HT1080 (cell line): ENCODE measurements at places on chromosomes 4 and X.

DNA sequence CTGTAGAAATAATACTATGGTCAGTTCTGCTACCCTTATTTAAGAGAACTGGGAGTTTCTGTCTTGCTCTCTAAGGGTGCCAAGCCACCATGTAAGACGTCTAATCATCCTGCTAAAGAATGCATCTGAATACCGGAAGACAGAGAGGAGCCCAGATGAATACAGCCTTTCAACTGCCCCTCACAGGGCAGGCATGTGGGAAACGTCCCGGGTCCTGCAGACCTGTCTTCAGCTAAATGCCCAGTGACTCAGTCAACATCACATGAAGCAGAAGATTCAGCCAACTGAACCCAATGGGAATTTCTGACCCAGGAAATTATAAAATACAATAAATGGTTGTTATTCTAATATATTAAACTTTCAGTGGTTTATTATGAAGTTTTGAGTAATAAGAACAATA is 2141.0 kb upstream of the AGA start:
- DNase-seq: no peak

DNA sequence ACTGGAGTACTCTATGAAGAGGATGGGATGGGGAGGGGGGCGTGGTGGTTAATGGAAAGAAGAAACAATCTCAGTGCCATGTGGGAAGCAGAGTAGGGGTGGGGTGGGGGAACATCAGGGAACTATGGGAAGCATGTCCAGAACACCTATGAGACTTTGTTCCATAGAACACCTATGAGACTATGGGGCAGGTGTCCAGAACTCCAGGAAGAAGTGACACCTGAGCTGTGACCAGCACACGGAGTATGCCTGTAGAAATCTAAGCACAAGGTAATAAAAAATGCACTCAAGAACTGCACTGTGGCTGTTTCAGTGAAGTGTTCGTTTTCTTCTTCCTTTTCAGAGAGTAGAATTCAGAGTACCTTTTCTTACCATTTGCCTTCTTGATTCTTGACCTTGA is 704.8 kb upstream of the TENM3 start:
- no peak for DNase-seq

DNA sequence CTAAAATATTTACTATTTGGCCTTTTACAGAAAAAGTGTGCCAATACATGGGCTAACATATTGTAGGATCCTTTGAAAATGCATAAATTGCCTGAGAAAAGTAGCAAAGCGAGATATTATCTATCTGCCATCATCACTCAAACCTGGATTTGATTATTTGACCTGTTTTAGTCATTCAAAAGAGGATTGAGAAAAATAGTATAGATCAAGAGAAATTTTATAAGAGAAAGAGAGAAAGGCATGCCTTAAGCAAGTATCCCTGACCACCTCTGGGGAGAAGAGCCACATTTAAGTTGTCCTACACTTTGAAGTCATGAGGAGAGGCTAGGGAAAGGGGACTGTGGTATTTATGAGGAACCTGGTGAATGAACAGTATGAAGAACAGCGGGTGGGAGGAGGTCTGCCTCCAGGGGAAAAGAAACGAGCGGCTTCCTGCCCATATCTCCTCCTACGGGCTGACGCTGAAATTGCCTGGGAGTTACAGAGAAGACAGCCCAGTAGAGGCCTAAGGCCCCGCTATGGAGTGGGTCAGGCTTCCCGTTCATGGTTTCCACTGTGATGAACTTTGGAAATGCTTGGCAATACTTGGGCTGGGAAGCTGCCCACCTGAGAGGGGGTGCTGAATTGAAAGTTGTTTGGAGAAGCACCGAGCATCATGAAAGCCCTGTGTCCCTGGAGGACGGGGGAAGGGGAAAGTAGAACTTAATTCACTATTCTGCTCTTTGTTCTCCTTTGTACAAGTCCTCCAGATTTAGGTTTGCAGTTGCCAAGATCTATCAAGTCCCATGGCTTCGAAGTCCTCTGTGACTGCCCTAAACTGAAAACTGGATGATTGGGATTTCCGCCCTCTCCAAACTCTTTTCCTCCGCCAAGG is 106.9 kb upstream of the ACSL4 start:
- DNase-seq: peak; percentile 71

DNA sequence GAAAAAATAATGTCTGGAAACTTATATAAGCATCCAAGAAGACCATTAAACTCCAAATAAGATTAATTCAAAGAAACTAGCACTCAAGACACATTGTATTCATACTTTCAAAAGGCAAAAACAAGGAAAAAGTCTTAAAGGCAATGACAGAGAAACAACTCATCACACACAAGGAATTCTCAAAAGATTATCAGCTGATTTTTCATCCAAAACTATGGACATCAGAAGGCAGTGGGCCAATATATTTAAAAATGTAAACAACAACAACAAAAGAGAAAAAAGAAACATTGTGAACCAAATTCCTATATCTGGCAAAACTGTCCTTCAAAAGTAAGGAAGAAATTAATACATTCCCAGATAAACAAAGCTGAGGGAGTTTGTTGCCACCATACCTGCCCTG is 711.4 kb upstream of the GALNTL6 start:
- no peak for DNase-seq

DNA sequence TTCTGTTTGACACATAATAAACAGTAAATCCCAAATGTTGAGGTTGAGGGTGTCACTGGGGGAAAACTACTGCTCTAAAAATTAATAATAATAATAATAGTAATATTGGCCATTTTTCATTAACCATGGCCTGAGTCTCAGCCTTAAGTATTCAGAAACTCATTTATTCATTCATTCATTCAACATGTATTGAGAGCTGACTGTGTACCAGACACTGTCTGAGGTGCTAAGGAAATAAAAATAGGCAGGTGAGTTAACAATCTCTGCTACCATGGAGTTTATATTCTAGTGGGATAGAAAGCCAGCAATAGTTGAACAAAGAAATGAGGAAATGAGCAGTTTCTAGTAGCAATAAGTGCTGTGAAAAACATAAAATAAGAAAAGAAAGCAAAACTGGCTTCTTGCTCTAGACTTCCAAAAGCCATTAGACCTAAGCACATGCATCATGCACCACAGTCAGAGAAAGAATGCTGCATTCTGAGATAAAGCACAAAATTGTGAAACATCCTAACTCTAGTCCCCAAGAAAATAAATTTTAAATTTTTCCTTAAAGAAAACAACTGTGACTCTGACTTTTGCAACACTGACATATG is 278.7 kb downstream of the RCHY1 start:
- DNase-seq: no peak

DNA sequence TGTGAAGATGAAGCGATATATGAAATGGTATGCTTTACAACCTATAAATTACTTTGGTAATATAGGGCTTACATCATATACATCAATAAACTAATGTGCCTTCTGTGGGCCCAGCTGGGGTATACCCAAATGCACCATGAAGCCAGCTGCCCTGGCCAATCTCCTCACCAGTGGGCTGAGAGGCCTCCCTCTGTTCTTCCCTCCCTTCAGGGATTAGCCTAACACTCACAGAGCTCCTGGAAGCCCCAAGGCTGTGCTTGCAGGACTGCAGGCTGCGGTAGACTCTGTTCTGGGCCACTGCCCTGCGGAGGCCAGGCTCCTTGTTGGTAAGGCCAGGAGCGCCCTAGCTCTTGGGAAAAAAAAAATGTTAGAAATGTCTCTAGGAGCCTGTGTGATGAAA is 33.9 kb downstream of the PAGE1 start:
- no peak for DNase-seq

GRCh38 chr4:164012396-164013027 is 518.0 kb downstream of the TMA16 start:
- peak; percentile 39 for DNase-seq

- peak; percentile 79 for DNase-seq
Measured at GRCh38 chrX:129759576-129760061, 20.1 kb upstream of the SASH3 start.

GRCh38 chr4:5340991-5341451 is 289.7 kb downstream of the STK32B start:
- DNase-seq: no peak

DNA sequence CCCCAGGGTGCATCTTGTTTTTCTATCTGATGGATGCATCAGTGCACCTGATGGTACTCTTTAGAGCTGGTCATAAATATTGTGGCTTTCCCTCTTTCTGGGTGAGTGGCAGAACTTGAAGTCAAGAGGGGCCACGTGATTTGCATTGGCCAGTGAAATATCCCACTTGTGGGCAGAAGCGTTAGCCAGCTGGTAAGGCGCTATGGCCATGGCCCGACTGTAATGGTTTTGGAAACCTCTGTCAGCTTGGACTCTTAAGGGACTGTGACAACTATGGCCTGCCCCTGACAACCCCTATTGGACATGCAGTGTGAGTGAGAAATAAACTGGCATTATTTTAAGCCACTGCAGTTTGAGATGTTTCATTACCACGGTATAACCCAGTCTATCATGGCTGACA is 72.8 kb downstream of the SEL1L3 start:
- DNase-seq: no peak

DNA sequence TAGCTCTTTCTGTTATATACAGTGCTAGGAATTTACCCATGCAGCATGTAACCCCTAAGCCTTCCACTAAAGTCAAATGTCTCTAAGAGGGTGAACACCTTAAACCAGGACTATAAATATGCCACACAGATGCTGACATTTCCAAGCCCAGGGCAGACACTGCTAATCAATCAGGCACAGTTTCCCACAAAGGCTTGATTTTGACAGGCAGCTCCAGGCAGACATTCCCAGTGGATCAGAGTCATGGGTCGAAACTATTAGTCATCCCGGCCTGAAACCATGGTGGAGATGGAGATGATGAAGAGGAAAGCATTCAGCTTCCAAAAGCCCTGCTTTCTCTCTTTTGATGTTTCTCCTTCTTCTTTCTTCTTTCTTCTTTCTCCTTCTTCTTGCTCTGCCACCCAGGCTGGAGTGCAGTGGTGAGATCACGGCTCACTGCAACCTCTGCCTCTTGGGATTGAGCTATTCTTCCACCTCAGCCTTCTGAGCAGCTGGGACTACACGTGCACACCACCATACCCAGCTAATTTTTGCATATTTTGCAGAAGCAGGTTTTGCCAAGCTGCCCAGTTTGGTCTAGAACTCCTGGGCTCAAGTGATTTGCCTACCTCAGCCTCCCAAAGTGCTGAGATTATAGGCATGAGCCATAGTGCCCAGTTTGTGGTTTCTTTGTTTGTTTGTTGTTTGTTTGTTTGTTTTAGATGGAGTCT is 21.0 kb upstream of the SORCS2 start:
- DNase-seq: no peak

DNA sequence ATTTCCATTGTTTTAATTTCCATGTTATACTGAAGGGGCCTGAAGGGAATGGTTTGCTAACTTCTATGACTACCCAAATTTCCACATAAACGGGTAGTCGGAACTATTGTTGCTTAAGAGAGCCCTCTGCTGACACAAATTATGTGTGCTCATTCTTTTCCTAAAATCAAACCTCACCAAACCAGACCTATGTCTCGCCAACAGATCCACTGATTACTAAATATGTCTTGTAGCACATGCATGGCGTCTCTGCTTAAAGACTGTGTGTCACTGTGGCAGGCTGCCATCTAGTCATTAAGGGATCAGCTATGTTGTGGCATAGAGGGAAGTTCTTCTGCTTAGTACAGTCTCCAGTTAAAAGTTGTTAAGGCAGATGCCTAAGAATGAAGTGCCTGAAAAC is 25.1 kb downstream of the PIR start:
- peak; percentile 27 for DNase-seq

DNA sequence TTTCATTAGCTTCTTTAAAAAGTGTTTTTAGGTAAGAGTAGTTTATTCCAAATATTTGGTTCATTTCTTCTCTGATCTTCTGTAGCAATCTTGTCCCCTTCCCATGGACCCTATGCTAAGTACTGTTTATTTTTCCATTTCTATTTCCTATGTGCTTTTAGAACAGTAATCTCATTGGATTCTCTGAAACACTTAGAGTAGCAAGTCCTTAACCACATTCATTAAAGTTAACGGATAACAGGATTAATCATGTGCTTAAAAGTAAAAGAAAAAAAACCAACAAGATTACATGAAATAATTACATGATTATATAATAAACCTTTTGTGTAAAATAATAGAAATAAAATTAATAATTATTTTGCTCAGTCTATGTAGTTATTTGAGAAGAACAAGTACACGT is 929.7 kb downstream of the C4orf33 start:
- DNase-seq: no peak

DNA sequence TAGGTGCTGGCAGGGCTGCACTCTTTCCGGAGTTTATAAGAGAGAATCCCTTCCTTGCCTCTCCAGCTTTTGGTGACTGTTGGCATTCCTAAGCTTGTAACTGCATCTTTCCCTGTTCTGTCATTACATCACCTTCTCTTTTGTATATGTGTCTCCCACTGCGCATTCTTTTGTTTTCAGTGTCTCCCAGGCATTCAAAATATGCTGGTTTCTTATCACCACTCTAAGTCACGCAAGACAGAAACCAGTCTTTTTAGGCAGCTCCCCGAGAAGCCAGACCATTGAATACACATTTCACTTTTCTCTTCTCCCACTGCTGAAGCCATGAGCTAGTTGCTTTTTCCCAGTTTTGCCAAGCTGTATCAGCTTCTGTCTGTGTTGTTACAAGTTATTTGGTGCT is 71.0 kb downstream of the LAS1L start:
- DNase-seq: no peak

- no peak for DNase-seq
Measured at GRCh38 chr4:139639654-139640053, 26.0 kb upstream of the MGST2 start.

- DNase-seq: peak; percentile 74
Measured at GRCh38 chrX:144801786-144802185, 445.5 kb upstream of the SPANXN1 start.

DNA sequence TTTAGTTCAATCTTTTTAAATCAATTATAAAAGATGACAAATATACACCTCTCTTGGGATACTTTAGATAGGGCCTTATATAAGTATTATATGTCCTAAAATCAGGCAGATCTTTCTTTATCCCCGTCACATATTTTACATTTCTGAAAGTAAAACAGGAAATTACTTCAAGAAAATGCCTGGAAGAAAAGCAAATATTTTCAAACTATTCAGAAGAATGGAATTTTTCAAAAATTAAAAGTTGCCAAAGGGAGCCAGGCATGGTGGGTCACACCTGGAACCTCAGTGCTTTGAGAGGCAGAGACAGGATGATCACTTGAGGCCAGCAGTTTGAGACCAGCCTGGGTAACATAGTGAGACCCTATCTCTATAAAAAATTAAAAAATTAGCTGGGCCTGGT is 34.4 kb downstream of the MGARP start:
- DNase-seq: peak; percentile 27

- peak; percentile 43 for DNase-seq
Measured at GRCh38 chr4:116357758-116358157, 727.6 kb downstream of the TRAM1L1 start.

GRCh38 chr4:8229331-8229975 is 30.4 kb downstream of the SH3TC1 start:
- no peak for DNase-seq

DNA sequence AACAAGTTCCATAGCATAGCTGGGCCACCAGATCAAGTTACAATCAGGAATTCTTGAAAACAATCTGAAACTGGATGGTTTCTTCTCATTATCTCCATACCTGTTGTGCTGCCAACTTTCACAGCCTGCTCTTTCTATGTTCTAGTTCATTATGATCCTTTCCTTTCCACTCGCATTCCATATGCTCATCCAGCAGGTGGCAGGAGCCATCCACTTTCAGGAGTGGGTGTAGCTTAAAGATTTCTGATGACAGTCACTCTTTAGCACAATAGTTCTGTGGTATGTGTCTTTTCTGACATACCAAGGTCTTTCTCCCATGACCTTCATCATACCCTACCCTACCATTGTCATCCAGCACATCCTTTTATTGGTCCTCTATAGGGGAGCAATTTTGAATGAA is 46.4 kb downstream of the PAGE2 start:
- peak; percentile 3 for DNase-seq
